Muscle of leg (tissue), 16 donors: ENCODE measurements at places on chromosomes 3 and 15. TPM values are rescaled to one million over a fixed set of nuclear protein-coding genes. Genes with fewer than 3 reads are reported as not detected.
A peak's percentile ranks its signal among the peaks of the same experiment; 100 is the strongest.

DNA sequence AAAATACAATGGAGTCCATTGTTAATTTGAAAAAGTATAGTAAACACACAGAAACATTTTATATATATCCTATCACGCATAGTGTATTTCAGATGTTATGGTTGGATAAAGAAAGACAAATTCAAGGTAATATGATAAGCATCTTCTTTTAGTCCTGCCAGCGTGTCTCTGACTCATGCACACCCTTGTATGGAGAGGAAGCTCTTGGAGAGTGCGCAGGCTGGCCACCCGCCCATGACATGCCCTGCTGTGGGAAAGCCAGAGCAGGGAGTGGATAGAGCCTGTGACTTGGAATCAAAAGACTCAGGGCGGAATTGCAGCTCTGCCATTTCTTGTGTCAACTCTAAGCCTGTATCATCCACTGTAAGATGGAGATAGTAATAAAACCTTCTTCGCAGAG lies 23.0 kb upstream of the COPG1 start:
- H3K4me1 ChIP-seq = peaks cover 26% of the 10 kb centered on the region
- H3K27me3 ChIP-seq = no peaks in the 10 kb centered on the region
- peak; percentile 66 for DNase-seq
- no peak overlapping the region for H3K4me3 ChIP-seq
- H3K27ac ChIP-seq = peak overlapping the region; percentile 63
- H3K36me3 ChIP-seq = no peaks in the 10 kb centered on the region

GRCh38 chr3:159128628-159129027 lies 326.8 kb downstream of the MFSD1 start:
- H3K36me3 ChIP-seq = no peaks in the 10 kb centered on the region
- H3K27me3 ChIP-seq = no peaks in the 10 kb centered on the region
- no peaks in the 10 kb centered on the region for H3K4me1 ChIP-seq
- DNase-seq = peak; percentile 21
- H3K27ac ChIP-seq = no peak overlapping the region
- no peak overlapping the region for H3K4me3 ChIP-seq

DNA sequence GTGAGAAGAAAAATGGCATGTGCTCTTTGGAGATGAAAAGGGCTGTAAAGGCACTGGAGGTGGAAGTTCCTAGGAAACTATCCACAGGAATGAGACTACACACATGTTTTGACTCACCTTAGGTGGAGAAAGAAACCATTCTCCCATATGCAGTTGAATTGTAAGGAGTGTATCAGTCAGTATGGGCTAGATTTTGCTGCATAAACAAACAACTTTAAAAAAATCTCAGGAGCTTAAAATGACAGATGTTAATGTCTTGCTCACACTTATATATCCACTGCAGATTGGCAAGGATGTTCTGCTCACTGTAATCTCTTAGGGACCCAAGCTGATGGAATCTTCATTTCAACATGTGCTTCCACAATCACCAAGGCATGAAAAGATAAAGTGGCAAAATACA lies 25.6 kb downstream of the RPL22L1 start:
- no peak overlapping the region for H3K27ac ChIP-seq
- H3K27me3 ChIP-seq = no peaks in the 10 kb centered on the region
- no peaks in the 10 kb centered on the region for H3K4me1 ChIP-seq
- H3K4me3 ChIP-seq = no peak overlapping the region

DNA sequence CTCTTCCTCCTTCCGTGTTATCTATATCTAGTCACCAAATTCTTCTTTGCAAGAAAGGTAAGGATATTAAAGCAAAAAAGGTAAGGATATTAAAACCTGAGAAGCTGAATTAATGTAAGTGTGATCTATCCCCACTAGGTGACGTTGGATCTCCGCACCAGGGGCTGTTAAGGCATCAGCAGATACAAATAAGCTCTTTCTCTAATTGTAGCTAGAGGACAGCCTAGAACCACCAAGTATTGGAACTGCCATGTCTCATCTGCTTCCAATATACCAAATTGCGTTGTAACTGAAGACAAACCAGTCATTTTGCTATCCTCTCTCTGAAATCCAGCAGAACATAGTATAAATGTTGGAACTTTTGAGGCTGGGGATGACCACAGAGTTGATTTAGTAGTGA lies 471.2 kb upstream of the TGFBR2 start:
- no peak overlapping the region for H3K4me3 ChIP-seq
- no peaks in the 10 kb centered on the region for H3K4me1 ChIP-seq
- DNase-seq = no peak
- H3K27ac ChIP-seq = no peak overlapping the region

GRCh38 chr15:51375966-51376640 lies 34.6 kb downstream of the GLDN start:
- H3K27ac ChIP-seq = no peak overlapping the region
- peaks cover 7% of the 10 kb centered on the region for H3K4me1 ChIP-seq
- no peak for DNase-seq
- no peaks in the 10 kb centered on the region for H3K36me3 ChIP-seq
- H3K4me3 ChIP-seq = no peak overlapping the region
- no peaks in the 10 kb centered on the region for H3K27me3 ChIP-seq

- no peak for DNase-seq
- no peak overlapping the region for H3K4me3 ChIP-seq
- no peaks in the 10 kb centered on the region for H3K36me3 ChIP-seq
- H3K4me1 ChIP-seq = no peaks in the 10 kb centered on the region
- no peaks in the 10 kb centered on the region for H3K27me3 ChIP-seq
- no peak overlapping the region for H3K27ac ChIP-seq
These were observed 12.6 kb upstream of the SHQ1 start for GRCh38 chr3:72860846-72861245.

GRCh38 chr3:171770689-171771620 lies 39.3 kb downstream of the PLD1 start:
- peak overlapping the region; percentile 87 for H3K27ac ChIP-seq
- H3K4me1 ChIP-seq = peaks cover 13% of the 10 kb centered on the region
- H3K4me3 ChIP-seq = peak overlapping the region; percentile 47
- no peaks in the 10 kb centered on the region for H3K36me3 ChIP-seq
- DNase-seq = peak; percentile 97

GRCh38 chr15:60004009-60004845 lies at the start of gene FOXB1:
FOXB1 (plus strand) TSS chr15:60004311; CDS start chr15:60004964, 653 bp downstream.
- H3K27ac ChIP-seq = no peak within 1 kb of the TSS
- peaks cover 81% of the 10 kb centered on the region for H3K27me3 ChIP-seq
- DNase-seq = no peak
- no peaks in the 10 kb centered on the region for H3K36me3 ChIP-seq
- peaks cover 30% of the 10 kb centered on the region for H3K4me1 ChIP-seq

DNA sequence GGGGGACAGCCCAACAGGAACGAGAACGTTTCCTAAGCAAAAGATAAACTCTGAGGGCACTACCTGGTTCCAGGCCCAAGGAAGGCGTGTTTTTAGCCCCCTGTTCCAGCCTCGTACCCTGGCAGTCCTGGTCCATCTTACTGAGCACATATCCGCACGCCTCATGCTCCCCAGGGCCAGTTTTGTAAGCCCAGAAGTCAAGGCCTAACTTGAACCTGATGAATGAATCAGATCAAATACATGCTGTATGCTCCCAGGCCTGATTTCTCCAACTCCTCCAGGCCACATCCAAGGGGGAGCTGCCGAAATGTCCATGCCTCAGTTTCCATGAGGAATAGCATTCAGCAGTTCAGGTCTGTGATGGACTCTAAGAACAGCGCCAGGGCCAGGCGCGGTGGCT lies 14.3 kb upstream of the DOCK3 start:
- H3K36me3 ChIP-seq = no peaks in the 10 kb centered on the region
- H3K4me3 ChIP-seq = no peak overlapping the region
- H3K27me3 ChIP-seq = no peaks in the 10 kb centered on the region
- DNase-seq = no peak

GRCh38 chr3:58164199-58164879 lies 46.4 kb downstream of the DNASE1L3 start:
- no peak for DNase-seq
- no peak overlapping the region for H3K4me3 ChIP-seq
- H3K4me1 ChIP-seq = peaks cover 41% of the 10 kb centered on the region
- H3K36me3 ChIP-seq = peaks cover 24% of the 10 kb centered on the region

GRCh38 chr3:108388136-108389132 lies 92.1 kb downstream of the HHLA2 start:
- H3K27me3 ChIP-seq = no peaks in the 10 kb centered on the region
- no peaks in the 10 kb centered on the region for H3K4me1 ChIP-seq
- H3K36me3 ChIP-seq = no peaks in the 10 kb centered on the region
- DNase-seq = no peak

DNA sequence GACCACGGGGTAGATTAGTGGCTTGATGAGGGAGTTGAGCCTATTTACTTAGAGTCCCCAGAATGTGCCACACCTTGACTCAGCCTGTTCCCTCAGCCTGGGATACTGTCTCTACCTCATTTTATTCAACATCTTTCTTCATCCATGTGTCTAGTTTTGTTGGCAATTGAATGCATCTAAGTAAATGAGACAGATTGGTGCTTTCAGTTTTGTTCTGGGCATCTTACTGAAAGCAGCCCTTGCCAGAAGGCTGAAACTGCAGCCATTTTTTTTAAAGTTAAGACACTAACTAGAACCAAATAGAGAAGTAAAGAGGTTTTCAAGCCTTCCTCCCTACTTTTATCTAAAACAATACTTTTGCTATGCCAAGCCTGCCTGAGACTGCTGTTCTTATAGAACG lies 246.8 kb downstream of the SLCO3A1 start:
- H3K4me3 ChIP-seq = no peak overlapping the region
- no peaks in the 10 kb centered on the region for H3K36me3 ChIP-seq
- H3K27me3 ChIP-seq = no peaks in the 10 kb centered on the region
- no peak overlapping the region for H3K27ac ChIP-seq
- H3K4me1 ChIP-seq = peaks cover 10% of the 10 kb centered on the region

DNA sequence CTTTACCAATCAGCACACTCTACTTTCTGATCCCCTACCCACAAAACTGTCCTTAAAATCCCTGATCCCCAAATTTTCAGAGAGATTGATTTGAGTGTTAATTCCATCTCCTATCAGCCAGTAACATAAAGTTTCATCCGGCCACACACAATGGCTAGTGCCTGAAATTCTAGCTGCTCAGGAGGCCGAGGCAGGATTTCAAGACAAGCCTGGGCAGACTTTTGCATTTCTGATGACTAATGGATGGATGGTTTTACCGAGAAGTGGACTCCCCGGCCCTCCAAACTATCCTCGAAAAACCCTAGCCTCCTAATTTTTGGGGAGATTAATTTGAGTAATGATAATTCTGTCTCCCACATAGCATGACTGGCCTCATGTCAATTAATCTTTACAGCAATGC lies 269.8 kb upstream of the POU1F1 start:
- no peaks in the 10 kb centered on the region for H3K4me1 ChIP-seq
- no peaks in the 10 kb centered on the region for H3K27me3 ChIP-seq
- DNase-seq = no peak
- no peak overlapping the region for H3K4me3 ChIP-seq
- H3K36me3 ChIP-seq = no peaks in the 10 kb centered on the region
- no peak overlapping the region for H3K27ac ChIP-seq

DNA sequence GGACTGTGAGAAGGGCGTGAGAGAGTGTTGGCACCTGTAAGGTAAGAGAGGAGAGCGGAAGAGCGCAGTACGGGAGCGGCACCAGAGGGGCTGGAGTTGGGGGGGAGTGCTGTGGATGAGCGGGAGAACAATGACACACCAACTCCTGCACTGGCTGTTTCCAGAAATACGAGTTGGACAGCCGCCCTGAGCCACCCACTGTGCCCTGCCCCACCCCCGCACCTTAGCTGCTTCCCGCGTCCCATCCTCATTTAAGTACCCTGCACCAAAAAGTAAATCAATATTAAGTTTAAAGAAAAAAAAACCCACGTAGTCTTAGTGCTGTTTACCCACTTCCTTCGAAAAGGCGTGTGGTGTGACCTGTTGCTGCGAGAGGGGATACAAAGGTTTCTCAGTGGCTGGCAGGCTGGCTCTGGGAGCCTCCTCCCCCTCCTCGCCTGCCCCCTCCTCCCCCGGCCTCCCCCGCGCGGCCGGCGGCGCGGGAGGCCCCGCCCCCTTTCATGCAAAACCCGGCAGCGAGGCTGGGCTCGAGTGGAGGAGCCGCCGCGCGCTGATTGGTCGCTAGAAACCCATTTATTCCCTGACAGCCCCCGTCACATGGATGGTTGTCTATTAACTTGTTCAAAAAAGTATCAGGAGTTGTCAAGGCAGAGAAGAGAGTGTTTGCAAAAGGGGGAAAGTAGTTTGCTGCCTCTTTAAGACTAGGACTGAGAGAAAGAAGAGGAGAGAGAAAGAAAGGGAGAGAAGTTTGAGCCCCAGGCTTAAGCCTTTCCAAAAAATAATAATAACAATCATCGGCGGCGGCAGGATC lies at the start of gene SOX2:
Gene SOX2 (plus strand): TSS at position 601 of the 811 bp plus-strand sequence. CDS start 436 bp downstream, outside the sequence.
- no peak within 1 kb of the TSS for H3K27ac ChIP-seq

DNA sequence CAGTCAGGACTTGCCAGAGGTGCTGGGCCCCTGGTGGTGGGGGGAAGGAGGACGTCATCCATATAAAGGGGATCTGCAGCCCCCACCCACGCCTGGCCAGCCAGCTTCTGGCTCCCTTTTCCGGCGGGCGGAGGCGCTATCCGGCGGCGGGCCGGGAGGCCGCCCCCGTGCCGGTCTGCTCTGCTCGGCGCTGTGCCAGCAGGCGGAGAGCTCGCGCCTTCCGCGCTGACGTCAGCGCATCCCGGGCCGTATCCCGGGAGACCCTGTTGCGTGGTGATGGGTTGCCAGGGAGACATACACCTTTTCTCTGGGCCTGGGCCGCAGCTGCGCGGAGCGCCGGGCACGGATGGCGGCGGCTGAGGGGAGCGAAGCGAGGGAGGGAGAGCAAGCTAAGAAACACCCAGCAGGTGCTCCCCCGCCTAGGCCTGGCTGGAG lies 1.1 kb downstream of the FAM131A start:
- H3K4me1 ChIP-seq = peaks cover 42% of the 10 kb centered on the region
- peaks cover 39% of the 10 kb centered on the region for H3K36me3 ChIP-seq
- DNase-seq = peak; percentile 93
- peak overlapping the region; percentile 96 for H3K27ac ChIP-seq
- no peaks in the 10 kb centered on the region for H3K27me3 ChIP-seq

- H3K36me3 ChIP-seq = peaks cover 21% of the 10 kb centered on the region
- peak; percentile 42 for DNase-seq
- H3K27ac ChIP-seq = peak overlapping the region; percentile 31
These were observed 7.3 kb downstream of the ARL6IP5 start for GRCh38 chr3:69092030-69092516.

The GOLGA6L10 gene
- 0.44 TPM for total RNA-seq

The C2CD4B gene
- total RNA-seq = 4.8 TPM

The SI gene
- total RNA-seq = not detected

The SERINC4 gene
- total RNA-seq = 0.18 TPM

The PML gene
- 15.2 TPM for total RNA-seq

The CLDN1 gene
- 2.1 TPM for total RNA-seq

The FRMD4B gene
- total RNA-seq = 19.1 TPM

The LRRC58 gene
- 14.9 TPM for total RNA-seq

The PRICKLE2 gene
- 14.6 TPM for total RNA-seq

The EAF2 gene
- 9.5 TPM for total RNA-seq
